ENCODE measurements at places on chromosomes 1 and 21.

- DNase-seq = no peak
These were observed 13.9 kb downstream of the TPM3 start for GRCh38 chr1:154178013-154178412.

- DNase-seq = no peak
These were observed 33.6 kb downstream of the WLS start for GRCh38 chr1:68198752-68199151.

DNA sequence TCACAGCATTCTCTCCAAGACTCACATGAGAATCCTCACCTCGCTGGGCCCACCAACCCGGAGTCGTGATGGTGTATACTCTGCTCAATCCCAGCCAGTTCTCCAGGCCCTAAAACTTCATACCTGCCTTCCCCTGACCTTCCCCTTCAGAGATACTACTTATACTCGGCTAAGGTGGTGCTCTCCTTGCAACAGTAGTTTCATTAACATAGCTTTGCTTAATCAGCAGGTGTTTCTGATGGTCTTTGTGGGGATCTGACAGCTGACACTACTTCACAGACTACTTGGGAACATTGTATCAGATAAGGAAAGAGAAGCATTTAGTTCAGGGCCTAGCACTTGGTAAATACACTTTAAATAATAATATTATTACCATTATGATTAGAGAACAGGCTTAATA, 301.5 kb upstream of the DAB1 start:
- DNase-seq = no peak

DNA sequence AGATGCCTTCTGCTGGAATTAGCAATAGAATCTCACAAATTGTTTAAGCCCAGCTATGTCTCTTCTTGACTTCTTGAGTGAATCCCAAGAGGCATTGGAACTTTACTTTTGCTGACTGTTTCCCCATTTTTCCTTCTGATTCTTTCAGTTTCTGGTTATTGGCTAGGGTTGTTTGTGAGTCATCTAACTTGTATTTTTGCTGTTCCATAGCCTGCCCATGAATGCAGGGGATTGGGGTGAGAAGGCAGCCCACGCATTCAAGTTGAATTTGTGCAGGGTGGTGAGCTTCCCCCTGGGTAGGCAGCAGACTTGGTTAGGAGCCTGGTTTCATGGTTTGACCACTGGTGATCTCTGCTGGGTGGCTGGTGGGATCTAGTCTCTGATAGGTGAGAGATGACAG, 10.4 kb upstream of the KLF17 start:
- DNase-seq = peak; percentile 31

DNA sequence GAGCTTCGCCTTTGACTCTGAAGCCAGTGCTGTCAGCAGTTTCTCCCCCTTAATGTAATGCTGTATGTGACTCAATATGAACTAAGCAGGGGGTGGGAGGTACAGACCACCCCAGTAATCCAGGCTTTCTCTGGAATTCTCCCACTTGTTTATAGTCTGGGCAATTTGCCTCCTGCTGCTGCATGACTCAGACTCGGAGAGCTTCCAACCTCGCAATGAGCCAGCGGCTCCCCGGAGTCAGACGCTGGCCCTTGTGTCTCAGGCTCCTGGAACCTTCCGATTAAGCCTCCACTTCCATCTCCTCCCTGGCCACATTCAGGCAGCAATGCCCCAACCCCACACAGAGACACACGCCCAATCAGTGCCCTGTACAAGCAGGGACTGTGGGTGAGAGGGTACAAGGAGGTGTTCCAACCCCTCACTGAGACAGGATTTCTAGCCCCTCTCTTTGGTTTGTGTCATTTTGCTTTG, 471.7 kb upstream of the VAMP3 start:
- DNase-seq = peak; percentile 65

DNA sequence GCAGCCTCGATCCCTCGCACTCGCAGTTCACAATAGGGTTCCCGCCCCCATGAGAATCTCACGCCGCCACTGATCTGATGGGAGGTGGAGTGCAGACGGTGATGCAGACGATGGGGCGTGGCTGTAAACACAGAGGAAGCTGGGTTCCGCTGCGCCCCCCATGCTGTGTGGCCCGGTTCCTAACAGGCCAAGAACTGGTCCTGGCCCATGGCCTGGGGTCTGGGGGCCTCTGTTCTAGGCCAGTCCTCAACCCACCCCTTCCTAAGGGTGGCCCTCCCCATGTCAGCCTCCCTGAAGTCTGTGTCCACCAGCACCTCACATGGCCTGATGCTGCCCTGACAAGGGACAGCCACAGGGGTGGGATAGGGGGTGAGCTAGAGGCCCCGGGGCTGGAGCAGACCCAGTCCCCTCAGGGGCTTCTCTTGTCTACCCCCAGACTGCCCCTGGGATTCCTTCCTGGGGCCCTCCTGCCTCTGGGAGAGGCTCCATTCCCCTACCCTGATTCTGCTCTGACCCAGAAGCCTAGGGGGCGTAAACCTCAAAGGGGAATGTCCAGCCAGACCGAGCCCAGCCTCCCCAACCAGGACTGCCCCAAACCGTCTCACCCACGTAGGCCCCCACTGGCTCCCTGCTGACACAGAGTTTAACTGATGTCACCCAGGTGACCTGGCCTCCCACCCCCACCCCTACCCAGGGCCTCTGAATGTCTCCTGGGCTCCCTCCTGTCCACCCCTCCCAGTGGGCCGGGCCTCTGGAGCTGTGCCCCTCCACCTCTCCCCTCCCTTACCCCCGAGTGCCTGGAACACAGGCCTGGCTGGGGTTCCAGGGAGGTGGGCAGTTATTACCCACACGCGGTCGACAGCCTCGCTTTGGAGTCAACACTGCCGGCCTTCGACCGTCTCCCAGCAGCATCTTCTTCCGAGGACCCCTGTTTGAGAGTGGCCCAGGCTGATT, 14.8 kb upstream of the ARHGEF16 start:
- DNase-seq = no peak

DNA sequence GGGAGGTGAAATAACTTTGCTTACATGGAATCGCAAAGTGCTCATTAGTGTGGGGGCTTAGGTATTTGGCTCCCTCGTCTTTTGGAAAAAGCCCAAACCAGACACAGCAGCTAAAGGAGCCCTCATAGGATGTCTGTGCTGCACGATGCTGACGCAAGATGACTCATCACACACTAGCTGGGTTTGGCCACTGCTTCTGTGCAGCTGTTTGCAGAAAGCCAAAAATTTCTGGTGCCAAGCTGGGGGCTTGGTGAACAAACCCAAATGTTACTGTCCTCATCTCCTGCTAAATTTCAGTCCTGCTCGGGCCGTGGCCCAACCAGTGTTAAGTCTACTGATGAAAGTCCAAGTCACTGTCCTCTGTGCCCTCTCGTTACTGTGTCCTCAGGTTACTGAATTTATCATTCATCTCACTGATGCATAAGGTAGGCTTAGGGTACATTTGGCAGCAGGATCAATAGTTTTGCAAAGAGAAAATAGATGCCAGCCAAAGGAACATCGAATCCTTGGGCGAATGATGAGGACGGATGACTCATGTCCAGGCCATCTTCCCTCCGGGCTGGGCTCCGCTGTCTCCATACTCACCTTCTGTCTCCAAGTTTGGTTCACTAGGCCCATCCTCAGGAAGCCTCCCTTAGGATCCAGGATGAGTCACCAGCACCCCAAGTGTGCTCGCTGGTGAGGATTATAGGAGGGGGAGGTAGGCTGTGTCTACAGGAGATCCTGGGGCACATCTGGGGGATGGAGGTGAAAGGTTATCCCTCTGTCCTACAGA, 177.7 kb downstream of the ADSS2 start:
- DNase-seq = no peak

DNA sequence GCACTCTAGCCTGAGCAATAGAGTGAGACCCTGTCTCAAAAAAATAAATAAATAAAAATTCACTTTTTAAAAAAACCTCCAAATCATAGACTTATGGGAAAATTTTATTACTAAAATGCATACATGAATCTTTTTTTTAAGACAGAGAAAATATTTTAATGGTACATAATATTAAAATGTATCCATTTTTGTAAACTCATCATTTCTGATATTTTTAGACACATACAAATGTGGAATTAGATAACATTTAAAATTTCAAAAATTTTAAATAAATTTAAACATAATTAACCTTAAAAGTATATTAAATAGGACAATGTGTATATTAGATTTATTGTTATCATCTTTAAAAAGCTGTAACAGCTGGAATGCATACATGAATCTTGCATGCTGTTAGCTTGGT, 33.9 kb downstream of the SMAP2 start:
- no peak for DNase-seq

DNA sequence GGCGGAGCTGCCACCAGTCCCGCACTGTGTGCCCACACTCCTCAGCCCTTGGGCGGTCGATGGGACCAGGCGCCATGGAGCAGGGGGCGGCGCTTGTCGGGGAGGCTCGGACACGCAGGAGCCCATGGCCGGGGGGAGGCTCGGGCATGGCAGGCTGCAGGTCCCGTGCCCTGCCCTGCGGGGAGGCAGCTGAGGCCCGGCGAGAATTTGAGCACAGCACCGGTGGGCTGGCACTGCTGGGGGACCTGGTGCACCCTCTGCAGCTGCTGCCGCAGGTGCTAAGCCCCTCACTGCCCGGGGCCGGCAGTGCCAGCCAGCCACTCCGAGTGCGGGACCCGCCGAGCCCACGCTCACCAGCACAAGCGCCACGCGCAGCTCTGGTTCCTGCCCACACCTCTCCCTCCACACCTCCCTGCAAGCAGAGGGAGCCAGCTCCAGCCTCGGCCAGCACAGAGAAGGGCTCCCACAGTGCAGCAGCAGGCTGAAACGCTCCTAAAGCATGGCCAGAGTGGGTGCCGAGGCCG, 267.7 kb downstream of the RYR2 start:
- no peak for DNase-seq

DNA sequence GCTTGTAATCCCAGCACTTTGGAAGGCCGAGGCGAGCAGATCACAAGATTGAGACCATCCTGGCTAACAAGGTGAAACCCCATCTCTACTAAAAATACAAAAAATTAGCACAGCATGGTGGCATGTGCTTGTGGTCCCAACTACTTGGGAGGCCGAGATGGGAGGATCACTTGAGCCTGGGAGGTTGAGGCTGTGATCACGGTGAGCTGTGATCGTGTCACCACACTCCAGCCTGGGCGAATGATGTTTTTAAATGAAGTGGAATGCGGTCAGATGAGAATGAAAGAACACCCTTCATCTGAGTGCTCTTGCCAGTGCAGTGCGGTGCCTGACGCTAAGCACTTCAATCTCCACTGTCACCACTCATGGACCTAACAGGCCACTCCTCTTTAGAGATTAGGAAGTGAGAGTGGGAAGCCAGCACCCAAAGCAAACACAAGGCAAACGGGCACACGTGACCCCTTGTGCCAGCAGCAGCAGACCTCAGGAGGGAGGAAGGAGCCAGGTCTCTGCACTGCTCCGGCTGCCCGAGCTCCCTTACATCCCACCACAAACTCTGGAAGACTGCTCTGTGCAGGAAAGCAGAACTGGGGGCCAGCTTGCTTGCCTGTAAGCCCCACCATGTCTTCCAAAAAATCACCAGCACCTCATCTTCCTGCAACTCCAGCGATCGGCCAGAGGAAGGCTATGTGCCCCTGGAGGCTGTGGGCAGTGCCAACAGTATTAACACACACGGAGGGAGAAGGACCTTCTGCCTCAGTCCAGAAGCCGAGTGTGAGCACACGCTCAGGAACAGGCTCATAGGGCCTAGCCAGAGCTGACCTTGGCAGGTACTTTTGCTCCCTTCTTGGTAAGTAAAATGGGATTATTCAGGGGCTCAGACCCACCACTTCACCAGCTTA, 9.7 kb downstream of the CTNNBIP1 start:
- no peak for DNase-seq

- DNase-seq = no peak
These were observed 109.0 kb downstream of the TMEM53 start for GRCh38 chr1:44565259-44565750.

DNA sequence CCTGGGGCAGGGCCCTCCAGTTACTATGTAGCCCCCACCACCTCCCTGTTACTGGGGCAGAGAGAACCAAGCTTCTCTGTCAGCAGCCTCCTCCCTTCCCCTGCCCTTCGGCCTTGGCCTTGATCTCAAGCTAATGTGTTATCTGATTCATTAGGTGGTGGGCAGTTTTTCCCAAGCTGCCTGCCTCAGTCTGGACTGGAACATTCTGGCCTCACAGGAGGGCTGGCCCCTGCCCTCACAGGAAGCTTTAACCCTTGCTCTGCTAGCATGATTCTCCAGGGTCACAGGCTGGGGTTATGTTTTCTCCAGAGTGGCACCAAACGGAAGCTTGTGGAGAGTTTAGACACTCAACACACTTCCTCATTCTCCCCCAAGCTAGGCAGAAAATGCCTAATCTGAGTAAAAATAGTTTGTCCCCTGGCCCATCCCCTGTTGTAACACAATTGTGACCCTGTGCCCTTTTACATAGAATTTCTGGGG, 37.2 kb upstream of the SLC6A9 start:
- DNase-seq = no peak

DNA sequence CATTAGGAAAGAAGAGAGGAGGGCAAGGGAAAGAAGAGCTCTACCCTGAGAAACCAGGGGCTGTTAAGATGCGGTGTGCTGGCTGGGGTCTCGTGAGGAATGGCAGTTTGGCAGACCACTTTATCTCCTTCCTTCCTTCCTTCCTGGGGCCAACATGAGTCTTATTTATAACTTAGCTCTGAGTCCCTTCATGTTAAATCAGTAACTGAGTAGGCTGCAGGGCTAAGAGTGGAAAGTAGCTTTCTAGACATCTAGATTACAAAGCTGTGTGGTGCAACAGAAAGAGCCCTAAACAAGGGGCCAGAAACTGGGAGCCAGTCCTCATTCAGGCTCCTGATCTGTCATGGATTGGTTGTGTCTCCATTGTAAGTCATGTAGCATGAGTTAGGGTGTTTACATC, 135.4 kb upstream of the DUSP10 start:
- DNase-seq = no peak

- no peak for DNase-seq
These were observed 9.2 kb downstream of the ERRFI1 start for GRCh38 chr1:8016895-8017241.

GRCh38 chr1:195709821-195710220, 898.4 kb downstream of the KCNT2 start:
- no peak for DNase-seq

DNA sequence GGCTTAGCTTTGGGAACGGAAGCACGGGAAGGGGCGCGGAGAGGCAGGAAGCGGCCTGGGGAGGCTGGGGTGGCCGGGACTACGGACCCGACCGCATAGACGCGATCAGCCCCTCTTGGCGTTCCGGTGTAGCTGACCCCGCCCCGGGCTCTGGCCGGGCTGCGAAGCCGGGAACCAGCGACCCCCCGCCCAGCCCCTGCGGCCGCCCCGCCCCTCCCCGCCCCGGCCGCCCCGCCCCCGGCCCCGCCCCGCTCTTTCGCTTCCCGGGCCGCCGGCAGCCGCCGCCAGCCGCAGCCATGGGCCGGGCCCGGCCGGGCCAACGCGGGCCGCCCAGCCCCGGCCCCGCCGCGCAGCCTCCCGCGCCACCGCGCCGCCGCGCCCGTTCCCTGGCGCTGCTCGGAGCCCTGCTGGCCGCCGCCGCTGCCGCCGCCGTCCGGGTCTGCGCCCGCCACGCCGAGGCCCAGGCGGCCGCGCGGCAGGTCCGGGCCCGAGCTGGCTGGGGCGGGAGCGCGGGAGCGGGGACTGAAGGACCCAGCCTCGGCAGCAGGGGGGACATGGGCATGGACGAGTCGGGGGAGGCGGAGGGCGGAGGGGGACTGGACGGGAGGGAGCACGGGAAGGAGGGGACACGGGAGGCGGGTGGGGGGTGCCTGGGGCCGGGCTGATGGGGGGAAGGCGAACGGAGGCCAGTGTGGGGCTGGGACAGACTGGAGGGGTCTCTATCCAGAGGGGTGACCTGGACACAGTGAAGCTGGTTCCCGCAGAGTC, at the start of gene SELENON:
Gene SELENON (plus strand): TSS at position 259 of the 768 bp plus-strand sequence. CDS start 38 bp downstream, at position 297.
- DNase-seq = no peak

All from epithelial cell of proximal tubule (primary cell).